IMR-90 (cell line): ENCODE measurements at places on chromosomes 2 and 18. TPM values are rescaled to one million over a fixed set of nuclear protein-coding genes. Genes with fewer than 3 reads are reported as not detected.
A peak's percentile ranks its signal among the peaks of the same experiment; 100 is the strongest.

UPP2 gene
- total RNA-seq: not detected in 2 replicates

DOK6 gene
- 2.7 and 3.9 TPM in 2 replicates for total RNA-seq

ALLC gene
- total RNA-seq: not detected in 2 replicates

ORC2 gene
- total RNA-seq: 10.0 and 13.3 TPM in 2 replicates

DNA sequence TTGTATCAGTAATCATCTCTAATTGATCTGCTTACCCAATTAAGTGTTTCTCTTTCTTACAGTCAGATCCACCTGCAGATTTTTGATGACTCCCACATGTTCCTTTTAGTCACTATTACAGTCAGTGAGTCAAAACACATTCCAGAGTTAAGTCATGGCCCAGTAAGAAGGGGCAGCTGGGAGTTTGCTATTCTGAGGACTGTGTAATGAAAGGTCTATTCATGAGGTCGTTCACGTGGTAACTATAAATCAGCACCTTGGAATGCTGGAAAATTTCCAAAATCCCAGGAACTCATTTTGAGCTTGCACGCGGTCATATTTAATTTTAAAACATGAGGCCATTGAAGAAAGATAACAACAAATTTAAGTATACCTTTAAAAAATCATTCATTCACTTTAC is 252.5 kb downstream of the XIRP2 start:
- H3K27me3 ChIP-seq: no peaks in the 10 kb centered on the region
- H3K27ac ChIP-seq: no peak overlapping the region
- peaks cover 10% of the 10 kb centered on the region for H3K4me1 ChIP-seq
- peak; percentile 100 for DNase-seq

DNA sequence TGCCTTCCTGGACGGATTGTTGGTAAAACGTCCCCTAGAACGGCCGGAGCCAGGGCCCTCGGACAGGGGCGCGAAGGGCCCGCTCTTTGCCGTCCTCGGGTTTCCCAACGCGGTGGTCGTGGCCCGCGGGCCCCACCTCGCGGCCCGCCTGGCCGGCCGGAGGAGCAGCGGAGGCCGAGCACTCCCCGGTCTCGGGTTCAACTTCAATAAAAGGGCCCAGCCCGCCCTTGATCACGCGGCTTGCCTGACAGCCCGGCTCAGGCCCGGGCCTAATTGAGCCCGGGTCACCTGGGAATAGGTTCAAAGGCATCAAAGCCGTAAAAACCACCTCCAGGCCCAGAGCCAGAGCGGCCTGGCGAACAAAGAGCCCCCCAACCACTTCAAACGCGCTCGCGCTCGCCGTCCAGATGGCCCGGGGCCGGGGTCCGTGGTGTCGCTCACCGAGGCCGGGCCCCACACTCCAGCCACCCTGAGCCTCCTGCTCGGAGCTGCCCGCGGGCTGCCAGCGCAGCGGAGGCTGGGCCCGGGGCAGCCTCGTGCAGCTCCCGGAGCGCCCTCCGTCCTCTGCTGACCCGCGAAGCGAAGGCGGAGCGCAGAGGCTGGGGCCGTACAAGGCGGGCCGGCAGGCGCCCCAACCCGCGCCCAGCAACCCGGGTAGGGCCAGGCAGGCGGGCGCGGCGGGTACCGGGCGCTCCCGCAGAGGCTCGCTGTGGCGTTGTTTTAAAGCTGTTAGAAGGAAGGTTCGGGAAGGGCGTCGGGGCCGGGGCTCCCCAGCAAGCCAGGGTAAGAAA is 1.1 kb upstream of the TWIST2 start:
- peak overlapping the region; percentile 90 for H3K4me3 ChIP-seq
- H3K4me1 ChIP-seq: peaks cover 13% of the 10 kb centered on the region
- no peaks in the 10 kb centered on the region for H3K27me3 ChIP-seq

GRCh38 chr18:27366151-27366550 is 181.0 kb upstream of the CHST9 start:
- no peak overlapping the region for H3K27ac ChIP-seq
- H3K27me3 ChIP-seq: no peaks in the 10 kb centered on the region
- H3K4me1 ChIP-seq: no peaks in the 10 kb centered on the region
- no peak for DNase-seq
- no peak overlapping the region for H3K4me3 ChIP-seq
- H3K36me3 ChIP-seq: no peaks in the 10 kb centered on the region

DNA sequence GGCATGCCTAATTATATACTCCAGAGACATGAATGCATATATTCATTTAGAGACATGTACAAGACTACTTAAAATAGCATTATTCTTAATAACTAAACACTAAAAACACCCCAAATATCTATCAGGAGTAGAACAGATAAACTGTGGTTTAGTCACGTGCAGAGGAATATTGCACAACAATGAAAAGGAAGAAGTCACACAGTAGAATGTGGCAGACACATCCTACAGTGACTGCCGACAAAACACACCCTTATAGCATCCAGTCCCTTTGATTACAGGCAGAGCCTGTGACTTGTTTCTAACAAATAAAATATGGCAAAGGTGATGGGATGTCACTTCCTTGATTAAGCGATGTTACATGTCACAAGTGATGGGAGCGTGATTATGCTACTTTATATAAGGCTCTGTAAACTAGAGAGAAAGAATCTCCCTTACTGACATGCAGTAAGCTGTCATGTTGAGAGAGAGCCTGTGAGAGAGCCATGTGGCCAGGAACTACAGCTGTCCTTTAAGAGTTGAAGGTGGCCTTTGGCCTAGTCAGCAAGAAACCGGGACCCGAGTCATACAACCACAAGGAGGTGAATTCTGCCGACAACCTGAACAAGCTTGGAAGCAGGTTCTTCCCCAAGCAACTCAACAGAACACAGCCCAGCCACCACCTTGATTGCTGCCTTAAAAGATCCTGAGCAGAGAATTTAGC is 39.1 kb upstream of the LGALSL start:
- H3K36me3 ChIP-seq: no peaks in the 10 kb centered on the region
- no peak for DNase-seq
- H3K27me3 ChIP-seq: peaks cover 48% of the 10 kb centered on the region
- H3K4me1 ChIP-seq: no peaks in the 10 kb centered on the region
- no peak overlapping the region for H3K4me3 ChIP-seq

GRCh38 chr2:79116997-79117928 is 3.0 kb upstream of the REG1A start:
- no peak for DNase-seq
- H3K27ac ChIP-seq: no peak overlapping the region
- no peaks in the 10 kb centered on the region for H3K27me3 ChIP-seq

GRCh38 chr2:121058852-121059558 is 226.0 kb downstream of the TFCP2L1 start:
- H3K27me3 ChIP-seq: peaks cover 77% of the 10 kb centered on the region
- no peak overlapping the region for H3K27ac ChIP-seq
- H3K4me3 ChIP-seq: no peak overlapping the region
- no peaks in the 10 kb centered on the region for H3K36me3 ChIP-seq

DNA sequence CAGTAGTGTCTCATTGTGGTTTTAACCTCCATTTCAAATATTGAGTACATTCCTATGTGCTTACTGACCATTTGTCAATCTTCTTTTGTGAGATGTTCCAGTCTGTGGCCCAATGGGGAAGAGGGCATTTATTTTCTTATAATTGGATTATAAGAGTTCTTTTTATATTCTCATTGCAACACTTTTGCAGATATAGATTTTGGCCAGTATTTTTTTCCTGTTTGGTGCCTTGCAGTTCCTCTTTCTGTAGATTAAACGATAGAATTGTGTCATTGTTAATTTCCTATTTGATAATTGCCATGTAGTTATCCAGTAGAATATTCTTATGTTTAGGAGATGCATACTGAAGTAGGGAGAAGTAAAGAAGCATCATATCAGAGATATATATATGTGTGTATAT is 56.4 kb upstream of the CYTIP start:
- no peak overlapping the region for H3K4me3 ChIP-seq
- H3K27ac ChIP-seq: no peak overlapping the region
- no peaks in the 10 kb centered on the region; the same call in 1 of the 2 replicates for H3K27me3 ChIP-seq
- no peaks in the 10 kb centered on the region for H3K4me1 ChIP-seq
- no peaks in the 10 kb centered on the region for H3K36me3 ChIP-seq

- no peaks in the 10 kb centered on the region for H3K36me3 ChIP-seq
- H3K27ac ChIP-seq: no peak overlapping the region
- H3K27me3 ChIP-seq: no peaks in the 10 kb centered on the region
- no peak overlapping the region for H3K4me3 ChIP-seq
These were observed 236.5 kb upstream of the SPHKAP start for GRCh38 chr2:228417956-228418355.

DNA sequence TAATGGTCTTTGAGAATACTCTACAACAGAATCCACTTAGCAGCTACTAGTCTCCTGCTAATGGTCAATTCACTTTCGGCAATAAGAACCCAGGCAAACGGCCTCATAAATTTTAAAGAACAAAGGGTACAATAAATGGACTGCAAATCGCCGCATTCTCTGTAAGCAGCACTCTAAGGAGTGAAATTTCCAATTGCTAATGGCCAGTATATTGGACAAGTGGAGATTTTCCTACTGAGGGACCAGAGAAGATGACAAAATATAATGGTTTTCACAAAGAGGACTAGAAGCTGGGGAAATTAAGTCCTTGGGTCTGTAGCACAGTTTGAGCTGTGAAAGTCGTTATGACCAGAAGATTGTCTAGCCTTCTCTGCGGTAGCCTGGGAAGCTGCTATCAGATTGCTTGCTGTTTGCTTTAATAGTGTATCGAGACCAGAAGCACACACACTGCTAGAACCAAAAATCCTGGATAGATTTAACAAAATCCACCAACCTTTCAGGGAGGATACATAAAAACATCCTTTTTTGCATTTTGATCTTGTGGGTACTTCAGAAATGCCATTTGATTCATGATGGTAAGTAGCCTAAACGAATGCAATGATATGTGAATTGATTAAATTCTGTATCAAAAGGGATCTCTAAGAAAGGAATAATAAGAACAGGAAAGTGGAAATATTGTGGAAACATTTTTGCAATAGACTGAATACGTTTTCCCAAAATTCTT is 53.6 kb upstream of the ATP8B1 start:
- DNase-seq: no peak
- H3K27ac ChIP-seq: no peak overlapping the region
- no peaks in the 10 kb centered on the region for H3K4me1 ChIP-seq
- no peaks in the 10 kb centered on the region for H3K27me3 ChIP-seq
- H3K36me3 ChIP-seq: no peaks in the 10 kb centered on the region
- no peak overlapping the region for H3K4me3 ChIP-seq

DNA sequence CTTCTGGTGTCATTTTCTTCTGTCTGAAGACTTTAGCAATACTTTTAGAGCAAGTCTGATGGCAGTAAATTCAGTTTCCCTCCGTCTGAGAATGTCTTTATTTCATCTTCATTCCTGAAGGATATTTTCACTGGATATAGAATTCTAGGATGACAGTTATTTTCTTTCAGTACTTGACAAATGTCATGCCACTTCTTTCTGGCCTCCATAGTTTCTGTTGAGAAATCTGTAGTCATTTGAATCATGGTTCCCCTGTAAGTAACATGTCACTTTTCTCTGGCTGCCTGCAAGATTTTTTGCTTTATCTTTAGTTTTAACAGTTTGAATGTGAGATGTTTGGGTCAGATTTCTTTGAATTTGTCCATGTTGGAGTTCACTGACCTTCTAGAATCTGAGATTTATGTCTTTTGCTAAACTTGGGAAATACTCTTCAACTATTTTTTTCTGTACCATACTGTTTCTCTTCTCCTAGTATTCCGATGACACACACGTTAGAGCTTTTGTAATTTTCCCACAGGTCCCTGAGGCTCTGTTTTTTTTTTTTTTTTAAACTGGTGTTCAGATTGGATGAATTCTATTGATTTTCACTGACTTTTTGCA is 30.2 kb downstream of the RMND5A start:
- no peak overlapping the region for H3K4me3 ChIP-seq
- H3K36me3 ChIP-seq: peaks cover 3% of the 10 kb centered on the region; the same call in 1 of the 2 replicates
- no peak overlapping the region for H3K27ac ChIP-seq
- H3K4me1 ChIP-seq: no peaks in the 10 kb centered on the region

DNA sequence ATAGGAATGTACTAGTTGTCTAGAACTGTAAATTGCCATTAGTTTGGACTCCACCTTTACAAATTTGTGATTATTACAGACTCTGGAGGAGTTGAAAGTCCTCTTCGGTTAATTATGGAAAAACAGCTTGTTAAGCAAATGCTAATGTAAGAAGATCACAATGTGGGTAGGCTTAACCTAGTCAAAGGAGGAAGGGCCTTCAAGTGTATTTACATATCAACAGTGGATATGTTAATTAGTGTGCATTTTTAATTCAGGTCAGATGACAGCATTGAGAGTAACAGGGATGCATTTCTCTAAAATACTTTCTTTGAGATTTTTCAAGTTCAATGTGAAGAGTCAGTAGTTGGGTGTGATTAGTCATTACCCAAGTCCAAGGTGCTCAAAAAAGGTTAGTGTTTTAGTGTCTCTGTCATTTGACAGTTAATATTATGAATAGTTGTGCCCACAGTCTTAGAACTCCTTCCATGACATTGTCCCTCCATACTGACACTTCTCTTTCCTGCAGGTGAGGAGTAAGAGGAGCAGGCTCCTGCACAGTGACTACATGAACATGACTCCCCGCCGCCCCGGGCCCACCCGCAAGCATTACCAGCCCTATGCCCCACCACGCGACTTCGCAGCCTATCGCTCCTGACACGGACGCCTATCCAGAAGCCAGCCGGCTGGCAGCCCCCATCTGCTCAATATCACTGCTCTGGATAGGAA is 28.0 kb downstream of the CD28 start:
- H3K36me3 ChIP-seq: no peaks in the 10 kb centered on the region
- H3K27me3 ChIP-seq: no peaks in the 10 kb centered on the region
- H3K27ac ChIP-seq: no peak overlapping the region
- no peak overlapping the region for H3K4me3 ChIP-seq
- DNase-seq: no peak

DNA sequence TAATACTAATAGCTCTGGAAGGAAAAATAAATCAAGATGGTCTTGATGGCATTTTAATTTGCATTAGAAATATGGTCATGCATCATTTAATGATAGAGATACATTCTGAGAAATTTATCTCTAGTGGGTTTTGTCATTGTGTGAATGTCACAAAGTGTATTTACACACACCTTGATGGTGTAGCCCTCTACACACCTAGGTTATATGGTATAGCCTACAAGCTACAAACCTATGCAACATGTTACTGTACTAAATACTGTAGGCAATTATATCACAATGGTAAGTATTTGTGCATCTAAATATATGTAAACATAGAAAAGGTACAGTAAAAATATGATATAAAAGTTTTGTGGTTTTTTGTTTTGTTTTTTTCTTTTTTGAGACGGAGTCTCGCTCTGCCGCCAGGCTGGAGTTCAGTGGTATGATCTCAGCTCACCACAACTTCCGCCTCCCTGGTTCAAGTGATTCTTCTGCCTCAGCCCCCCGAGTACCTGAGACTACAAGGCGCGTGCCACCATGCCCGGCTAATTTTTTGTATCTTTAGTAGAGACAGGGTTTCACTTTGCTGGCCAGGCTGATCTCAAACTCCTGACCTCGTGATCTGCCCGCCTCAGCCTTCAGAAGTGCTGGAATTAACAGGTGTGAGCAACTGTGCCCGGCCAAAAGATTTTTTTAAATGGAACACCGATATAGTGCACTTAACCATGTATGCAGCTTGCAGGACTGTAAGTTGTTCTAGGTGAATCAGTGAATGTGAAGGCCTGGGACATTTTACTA is 83.7 kb upstream of the UBXN4 start:
- H3K27ac ChIP-seq: no peak overlapping the region
- H3K36me3 ChIP-seq: peaks cover 11% of the 10 kb centered on the region
- no peaks in the 10 kb centered on the region for H3K27me3 ChIP-seq
